Omental fat pad (tissue), 4 donors: ENCODE measurements at places on chromosomes 16 and 17. TPM values are rescaled to one million over a fixed set of nuclear protein-coding genes. Genes with fewer than 3 reads are reported as not detected.

RCVRN gene
- total RNA-seq = 0.65 TPM

- no peak for DNase-seq
These were observed 15.7 kb upstream of the ATF7IP2 start for GRCh38 chr16:10370096-10370726.

TMEM88 gene
- total RNA-seq = 20.2 TPM

DNA sequence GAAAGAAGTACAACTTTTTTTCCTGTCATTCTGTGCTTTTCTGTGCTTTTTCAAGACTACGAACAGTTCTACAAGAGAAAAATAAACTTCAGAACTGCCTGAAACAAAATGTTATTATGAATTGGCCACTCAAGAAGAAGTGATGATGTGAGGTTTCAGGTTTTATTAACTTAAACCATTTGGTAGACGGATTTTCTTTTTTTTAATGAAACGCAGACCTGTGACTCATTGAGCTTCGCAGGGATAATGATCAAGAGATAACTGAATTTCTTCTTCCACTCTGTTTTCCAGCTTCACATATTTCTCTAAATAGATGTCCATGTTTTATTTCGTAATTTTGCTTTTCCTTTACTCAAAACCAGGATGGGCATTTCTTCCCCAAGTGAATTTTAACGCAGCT lies 32.7 kb downstream of the AIPL1 start:
- no peak for DNase-seq

GRCh38 chr17:47670064-47670463 lies 20.3 kb downstream of the KPNB1 start:
- DNase-seq = no peak

DNA sequence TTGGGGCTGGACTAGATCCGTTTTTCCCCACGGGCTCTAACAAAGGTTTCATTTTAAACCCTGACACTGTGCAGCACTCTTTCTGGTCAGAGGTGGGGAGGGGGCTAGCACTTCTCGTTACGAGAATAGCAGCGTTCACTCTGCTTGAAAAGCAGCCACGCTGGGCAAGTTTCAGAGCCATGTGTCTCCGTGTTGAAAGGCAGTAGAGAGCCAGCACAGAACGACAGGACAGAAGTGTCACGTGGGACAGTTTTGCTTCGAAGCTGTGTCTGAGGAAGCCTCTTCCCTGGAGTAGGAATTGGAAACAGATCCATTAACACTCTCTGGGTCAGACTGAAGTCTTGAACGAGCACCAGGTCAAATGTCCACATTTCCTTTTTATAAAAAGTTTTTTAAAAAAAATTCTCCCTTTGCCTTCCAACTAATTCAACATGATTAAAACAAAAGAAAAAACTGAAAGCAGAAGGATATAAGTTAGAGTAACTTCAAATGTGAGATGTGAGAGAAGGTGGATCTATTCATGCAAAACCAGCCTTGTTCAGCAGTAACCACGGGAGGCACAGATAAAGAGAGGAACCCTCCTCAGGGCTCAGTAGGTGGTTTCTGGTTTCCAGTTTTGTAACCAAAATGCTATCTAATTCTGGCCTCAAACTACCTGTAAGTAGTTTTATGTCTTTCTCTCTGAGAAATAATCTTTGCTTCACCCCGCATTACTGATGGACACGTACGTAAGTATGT lies 65.0 kb downstream of the SMG6 start:
- DNase-seq = no peak

C16orf89 gene
- total RNA-seq = 9.0 TPM

TBC1D3H gene
- total RNA-seq = not detected

- DNase-seq = no peak
These were observed 193.6 kb downstream of the AATF start for GRCh38 chr17:37142294-37142896.

DNA sequence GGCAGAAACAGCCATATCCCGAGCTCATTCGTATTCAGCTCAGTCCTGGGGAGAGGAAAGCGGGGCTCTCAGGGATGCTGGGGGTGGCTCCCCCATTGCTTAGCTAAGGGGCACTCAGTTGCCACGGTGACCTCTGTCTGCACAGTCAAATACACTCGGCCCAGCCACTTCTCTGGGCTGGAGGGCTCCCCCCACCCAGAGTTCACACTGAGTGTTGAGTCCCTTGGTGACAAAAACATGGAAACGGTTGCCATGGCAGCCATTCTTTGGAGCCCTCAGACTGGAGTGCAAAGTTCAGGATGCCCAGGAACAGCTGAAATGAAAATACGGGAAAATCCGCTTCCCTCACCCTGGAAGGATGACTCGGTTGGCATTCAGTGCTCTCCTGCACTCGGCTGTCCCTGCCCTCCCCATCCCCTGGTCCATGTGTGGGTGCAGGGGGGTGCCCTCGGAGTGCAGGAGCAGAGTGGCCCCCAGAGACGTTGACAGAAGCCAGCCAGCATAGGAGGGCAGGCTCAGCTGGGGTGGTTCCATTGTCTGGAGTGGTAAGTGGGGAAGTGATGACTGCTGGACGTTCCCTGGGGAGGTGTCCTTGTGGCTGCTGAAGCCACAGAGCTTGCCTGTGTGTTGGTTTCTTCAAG lies 216.5 kb downstream of the NTN1 start:
- no peak for DNase-seq

DNA sequence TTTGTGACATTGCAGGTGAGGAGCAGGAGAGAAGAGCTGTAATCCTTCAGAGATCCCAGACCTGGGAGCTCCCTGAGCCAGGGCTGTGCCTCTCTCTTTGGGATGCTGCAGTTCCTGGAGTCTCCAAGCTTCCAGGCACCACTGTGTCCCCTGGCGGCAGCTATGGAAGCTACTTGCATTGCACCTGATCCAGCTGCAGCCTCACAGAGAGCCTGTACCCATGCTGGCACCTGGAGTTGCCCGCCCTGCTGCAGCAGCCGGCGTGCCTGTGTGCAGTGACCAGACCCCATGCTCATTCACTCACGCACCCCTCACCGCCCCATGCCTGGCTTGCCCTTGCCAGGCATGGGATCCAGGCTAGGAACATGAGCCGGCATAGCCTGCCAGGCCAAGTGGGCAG lies 51.8 kb upstream of the MED9 start:
- DNase-seq = no peak

CFAP97D1 gene
- total RNA-seq = not detected

- no peak for DNase-seq
These were observed 25.7 kb upstream of the GPR139 start for GRCh38 chr16:20099375-20099774.

GDPD1 gene
- 0.24 TPM for total RNA-seq

KATNB1 gene
- total RNA-seq = 8.7 TPM

FSCN2 gene
- total RNA-seq = 0.95 TPM

DNA sequence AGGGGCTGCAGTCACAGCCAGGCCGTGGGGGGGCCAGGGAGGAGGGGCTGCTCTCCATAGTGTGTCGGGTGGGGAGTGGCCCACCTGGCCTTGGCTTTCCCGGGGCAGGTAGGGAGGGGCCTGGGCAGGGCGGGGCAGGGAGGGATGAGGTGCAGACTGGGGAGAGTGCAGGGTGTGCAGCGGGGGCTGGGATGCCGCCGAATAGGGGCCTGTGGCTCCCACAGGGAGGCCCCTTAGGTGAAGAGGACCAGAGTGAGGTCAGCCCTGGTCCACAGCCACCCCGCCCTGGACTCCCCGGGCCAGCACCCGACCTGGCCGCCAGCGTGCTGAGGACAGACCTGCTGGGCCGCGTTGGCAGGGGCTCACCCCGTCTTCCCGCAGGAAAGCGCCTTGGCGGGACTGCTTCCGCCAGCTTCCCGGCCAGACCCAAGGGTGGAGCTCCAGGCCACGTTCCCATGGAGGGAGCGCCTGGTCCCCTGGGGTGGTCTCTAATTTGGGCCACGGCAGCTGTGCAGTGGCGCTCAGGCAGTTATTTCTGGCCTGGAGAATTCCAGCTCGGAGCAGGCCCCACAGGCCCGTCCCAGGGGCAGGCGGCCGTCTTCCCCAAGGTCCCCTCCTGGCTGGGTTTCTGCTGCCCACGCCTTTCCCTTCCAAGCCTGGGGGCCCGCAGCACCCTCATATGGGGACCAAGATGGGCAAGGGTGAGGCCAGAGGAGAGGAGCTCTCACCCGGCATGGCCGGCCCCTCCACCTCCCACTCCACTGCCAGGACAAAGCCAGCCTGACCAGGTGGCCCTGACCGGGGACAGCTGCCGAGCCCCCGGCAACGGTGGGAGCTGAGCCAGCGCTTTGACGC lies 27.9 kb downstream of the CACNA1H start:
- DNase-seq = no peak

PROCA1 gene
- total RNA-seq = 1.9 TPM

DNA sequence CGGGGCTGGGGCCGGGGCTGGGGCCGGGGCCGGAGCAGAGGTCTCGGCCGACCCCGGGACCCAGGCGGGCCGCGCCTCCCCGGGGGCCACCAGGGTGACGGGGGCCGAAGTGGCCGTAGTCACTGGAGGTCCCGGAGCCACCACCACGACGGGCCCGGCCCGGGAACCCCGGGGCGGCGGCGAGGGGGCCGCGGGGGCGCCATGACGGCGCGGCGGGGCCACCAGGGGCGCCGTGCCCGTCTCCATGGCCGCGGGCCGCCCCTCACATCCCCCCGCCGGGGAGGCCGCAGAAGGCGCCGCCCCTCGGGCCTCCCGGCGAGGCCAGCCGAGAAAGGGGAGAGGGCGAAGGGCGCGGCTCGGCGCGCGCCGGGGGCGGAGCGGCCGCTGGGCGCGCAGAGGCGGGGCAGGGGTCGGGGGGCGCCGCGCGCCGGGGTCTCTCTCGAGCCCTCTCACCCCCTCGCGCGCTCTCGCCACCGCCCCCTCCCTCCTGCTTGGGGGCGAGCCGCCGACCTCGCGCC lies 297 bp downstream of the TBC1D10B start:
- DNase-seq = no peak

DNA sequence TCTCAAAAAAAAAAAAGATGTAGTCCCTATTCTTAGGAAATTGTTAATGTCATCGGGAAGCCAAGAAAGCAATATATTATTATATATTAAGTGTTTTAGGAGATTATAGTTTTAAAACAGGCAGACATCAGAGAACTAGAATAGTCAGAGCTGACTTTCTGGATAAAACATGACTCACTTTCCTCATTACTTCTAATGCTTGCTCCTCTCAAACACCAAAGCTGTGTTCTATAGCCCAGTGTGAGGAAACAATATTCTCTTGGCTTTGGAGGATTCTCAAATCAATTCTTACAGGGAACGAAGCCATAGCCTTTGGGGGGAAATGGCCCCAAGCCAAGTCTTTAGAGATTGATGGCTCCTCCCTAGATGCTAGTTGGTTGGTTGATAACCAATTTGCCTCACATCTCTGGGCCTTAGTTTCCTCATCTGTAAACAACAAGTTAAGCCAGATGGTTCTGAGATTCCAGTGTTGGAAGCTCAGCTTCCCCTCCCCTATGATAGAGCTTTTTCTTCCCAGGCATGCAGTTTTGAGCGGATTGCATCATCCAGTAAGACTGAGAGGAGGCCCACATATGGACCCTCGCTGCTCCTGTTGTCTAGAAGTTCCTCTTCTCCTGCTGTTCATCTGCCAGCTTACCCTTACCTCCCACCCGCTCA lies 12.4 kb downstream of the NMT1 start:
- no peak for DNase-seq

TMEM114 gene
- total RNA-seq = not detected

DNA sequence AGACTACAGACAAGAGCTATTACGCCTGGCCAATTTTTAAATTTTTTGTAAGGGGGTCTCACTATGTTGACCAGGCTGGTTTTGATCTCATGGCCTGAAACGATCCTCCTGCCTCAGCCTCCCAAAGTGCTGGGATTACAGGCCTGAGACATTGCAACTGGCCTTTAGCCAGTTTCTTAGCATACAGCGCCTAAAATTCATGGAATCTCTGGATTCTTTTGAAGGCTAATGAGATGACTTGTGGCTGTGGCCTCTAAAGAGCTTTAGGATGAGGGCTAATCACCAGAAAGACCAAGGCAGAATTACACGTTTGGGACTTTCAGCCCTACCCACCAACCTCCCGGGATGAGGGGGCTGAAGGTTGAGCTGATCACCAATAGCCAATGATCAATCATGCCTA lies 34.6 kb downstream of the AKAP10 start:
- DNase-seq = no peak

CCL18 gene
- 9.5 TPM for total RNA-seq

DNA sequence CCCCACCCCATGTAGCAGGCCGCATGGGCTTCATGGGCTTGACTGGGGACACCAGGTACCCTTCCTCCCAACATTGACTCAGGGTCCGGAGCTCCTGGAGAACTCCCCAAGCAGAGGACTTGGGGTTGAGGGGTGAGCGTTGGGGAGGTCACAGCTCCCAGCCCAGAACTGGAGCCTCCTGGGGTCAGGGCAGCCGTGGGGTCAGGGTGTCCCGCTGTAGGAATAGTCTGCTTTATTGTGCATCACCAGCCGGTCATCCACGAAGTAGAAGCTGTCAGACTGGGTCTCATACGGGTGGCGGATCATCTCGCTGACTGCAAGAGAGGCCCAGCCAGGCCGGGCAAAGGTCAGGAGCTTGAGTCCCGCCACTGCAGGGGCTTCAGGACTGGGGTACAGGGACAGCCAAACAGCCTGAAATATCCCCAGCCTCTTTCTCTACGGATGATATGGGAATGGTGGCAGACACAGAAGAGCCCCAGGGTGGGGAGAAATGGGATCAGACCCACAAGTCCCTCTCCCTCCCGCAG lies 5.3 kb downstream of the UNC119 start:
- DNase-seq = no peak

DNA sequence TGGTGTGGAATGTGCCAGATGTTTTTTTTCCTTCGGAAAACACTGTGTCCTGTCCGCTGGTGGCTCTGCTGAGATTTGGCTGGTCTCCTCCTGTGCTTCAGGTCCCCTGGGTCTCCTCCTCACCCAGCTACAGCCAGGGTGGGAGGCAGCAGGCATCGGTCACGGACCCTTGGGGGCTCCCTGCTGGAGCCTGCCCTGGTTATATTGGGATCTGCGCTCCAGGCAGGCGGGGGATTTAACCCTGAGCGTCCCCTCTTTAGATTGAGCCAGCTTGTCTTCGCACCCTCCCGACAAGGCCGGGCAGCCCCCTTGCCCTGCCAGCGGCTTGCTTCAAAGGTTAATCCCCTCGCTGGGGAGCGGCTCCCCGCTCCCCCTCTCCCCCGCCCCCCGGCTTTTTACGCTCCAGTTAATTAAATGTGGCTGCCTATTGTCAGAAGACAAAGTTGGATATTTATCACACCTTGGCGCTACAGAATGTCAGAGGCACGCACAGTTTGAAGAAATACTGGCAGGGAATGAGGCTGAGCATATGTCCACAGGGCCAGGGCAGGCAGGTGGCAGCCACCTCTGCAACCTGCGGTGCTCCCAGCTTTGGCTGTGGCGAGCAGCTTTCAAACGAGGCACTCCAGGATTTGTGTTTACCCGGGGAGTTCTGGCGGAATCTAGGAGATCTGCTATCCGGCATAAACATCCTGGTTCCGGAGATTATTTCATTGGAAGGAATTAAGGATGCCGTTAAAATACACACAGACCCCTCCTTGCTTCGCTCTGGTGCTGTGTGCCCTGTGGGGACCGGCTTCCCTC lies 38.2 kb upstream of the GSE1 start:
- DNase-seq = no peak

DNA sequence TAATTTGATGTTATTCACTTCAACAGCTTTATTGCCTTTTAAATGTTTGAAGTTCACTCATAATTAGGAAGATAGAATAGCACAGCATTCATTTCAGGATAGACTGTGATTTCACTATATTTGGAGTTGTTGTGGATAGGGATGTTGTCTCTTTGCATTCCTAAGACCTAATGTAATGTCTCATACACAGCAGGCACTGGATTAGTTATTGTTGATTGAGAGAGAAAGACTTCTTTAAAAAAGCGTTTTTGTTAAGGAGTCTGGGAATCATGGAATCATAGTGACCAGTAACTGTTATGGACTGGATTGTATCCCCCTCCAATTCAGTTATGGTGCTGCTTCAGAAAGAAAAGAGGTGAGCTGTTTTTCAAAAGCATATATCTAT lies 122.0 kb downstream of the USP22 start:
- no peak for DNase-seq
